ENCODE measurements at places on chromosomes 2 and 18. TPM values are rescaled to one million over a fixed set of nuclear protein-coding genes. Genes with fewer than 3 reads are reported as not detected.

Gene SERPINE2
- 4.4 TPM for total RNA-seq

Gene UPP2
- not detected for total RNA-seq

Gene SLC9A4
- total RNA-seq: 0.07 TPM

Gene SERPINB12
- total RNA-seq: not detected

Data from activated CD4-positive, alpha-beta T cell treated with anti-CD3 and anti-CD28 coated beads, Interleukin-2, amount 10 ng/mL, durations not matched to agents 7 days and 5 days (primary cell).